ENCODE measurements at places on chromosomes 16 and 17.
A peak's percentile ranks its signal among the peaks of the same experiment; 100 is the strongest.

DNA sequence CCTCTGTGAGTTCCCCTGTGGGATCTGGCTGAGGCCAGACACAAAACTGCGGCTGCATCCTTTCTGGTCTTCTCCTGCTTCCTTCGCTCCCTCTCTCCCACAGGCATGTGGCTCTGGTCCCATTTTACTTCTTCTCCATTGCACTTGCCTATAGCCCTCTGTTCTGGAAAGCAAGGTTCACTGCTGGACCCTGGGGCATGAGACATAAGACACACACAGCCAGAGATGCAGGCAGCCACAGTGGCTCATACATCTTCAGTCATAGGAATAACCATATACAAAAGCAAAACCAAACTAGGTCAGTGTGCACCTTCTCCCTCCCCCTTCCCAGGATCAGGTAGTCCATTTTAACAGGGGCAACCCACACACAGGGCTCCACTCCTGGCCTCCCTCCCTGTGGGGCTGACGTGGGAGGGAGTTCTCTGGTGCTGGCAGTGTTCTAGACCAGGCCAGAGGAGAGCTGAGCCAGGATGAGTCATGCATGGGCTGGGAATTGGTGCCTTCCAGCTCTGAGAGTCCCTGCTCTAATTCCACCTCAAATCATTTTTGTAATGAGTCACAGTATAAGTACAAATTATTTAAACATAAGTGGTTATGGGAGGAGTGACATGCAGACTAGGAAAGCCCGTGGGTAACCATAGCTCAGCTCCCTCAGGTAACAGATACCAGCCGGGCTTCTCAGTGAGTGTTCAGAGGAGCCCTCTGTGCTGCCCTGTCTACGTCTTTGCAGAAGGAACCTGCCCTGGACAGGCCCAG, 58.0 kb downstream of the ASIC2 start:
- peak; percentile 94 for DNase-seq

GRCh38 chr17:34675605-34676004, 96.2 kb downstream of the TMEM132E start:
- no peak for DNase-seq

DNA sequence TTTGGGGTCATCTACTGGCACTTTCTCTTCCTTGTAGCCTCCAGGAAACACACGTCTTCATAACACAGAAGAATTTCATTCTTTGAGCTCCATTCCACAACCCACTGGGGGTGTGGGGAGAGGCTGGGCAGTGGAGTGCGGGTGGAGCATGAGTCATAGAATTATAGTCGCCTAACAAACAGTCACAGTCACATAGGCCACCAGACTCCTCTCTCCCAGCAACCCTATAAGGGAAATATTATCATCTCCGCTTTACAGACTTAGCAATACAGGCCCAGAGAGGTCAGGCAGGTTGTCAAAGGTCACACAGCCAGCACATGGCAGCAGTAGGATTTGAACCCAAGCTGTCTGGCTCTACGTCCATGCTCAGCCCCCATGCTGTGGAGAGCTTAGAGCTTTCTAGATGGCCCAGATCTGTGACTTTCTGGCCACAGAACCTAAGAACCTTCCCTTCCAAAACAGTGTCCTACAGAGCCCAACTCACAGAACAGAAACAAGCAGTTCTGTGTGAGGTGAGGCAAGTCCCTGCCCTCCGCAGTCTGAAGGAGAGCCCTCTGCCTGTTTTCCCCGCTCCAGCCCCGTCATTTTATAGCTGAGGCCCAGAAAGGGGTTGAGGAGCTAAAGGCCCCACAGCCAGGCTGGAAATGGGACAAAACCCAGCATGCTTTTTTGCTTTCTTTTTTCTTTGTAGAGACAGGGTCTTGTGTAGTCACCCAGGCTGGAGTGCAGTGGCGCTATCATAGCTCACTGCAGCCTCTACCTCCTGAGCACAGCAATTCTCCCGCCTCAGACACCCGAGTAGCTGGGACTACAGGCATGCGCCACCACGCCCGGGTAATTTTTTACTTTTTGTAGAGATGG, 10.7 kb upstream of the LITAF start:
- DNase-seq = peak; percentile 78

GRCh38 chr17:1206026-1206777, 26.4 kb upstream of the ABR start:
- no peak for DNase-seq

GRCh38 chr16:53090591-53091411, 36.0 kb downstream of the CHD9 start:
- peak; percentile 86 for DNase-seq

DNA sequence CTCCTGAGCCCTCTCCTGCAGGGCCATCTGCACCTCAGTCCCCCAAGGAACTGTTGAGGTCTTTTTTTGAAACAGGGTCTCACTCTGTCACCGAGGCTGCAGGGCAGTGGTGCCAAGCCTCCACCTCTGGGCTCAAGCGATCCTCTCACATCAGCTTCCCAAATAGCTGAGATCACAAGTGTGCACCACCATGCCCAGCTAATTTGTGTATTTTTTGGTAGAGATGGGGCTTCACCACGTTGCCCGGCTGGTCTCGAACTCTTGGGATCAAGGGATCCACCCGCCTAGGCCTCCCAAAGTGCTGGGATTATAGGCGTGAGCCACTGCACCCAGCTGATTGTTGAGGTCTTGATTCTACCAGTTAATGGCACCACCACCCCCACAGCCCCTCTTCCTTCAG, 27.9 kb upstream of the ENDOV start:
- no peak for DNase-seq

- no peak for DNase-seq
These were observed 75.1 kb upstream of the ENDOV start for GRCh38 chr17:80339731-80340456.

DNA sequence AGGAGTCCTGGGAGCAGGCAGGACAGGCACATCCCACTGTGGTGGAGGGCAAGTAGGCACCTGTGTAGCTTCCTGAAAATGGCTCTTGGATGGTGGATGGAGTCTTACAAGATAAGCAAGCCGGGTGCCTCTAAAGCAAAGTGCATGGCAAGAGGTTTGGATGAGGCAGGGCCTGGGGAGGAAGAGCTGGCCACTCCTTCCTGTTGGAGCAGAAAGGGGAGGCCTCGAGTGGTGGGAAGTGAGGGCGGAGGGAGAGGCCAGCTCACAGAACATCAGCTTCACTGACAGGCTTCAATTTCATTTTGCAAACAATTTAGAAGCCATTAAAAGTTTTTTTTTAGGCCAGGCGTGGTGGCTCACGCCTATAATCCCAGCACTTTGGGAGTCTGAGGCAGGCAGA, 31.0 kb downstream of the CD300A start:
- DNase-seq = no peak

DNA sequence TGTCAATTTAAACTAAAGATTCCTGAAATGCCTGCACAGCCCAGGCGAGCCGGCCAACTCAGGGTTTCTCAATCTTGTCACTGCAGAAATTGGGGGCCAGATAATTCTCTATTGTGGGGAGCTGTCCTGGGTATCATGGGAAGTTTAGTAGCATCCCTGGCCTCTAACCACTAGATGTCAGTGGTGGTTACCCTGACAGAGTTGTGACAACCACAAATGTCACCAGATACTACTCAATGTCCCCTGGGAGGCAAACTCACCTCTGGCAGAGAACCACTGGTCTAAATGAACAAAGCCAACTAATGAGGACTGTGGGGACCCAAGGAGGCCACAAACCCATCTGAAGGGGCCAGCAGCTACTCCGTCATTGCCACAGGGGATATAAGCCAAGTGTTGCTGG, 90.9 kb downstream of the MYH11 start:
- peak; percentile 21 for DNase-seq

- no peak for DNase-seq
These were observed 103.9 kb downstream of the SOCS1 start for GRCh38 chr16:11151885-11152629.

- DNase-seq = peak; percentile 39
These were observed 4.0 kb upstream of the FASN start for GRCh38 chr17:82101767-82102679.

DNA sequence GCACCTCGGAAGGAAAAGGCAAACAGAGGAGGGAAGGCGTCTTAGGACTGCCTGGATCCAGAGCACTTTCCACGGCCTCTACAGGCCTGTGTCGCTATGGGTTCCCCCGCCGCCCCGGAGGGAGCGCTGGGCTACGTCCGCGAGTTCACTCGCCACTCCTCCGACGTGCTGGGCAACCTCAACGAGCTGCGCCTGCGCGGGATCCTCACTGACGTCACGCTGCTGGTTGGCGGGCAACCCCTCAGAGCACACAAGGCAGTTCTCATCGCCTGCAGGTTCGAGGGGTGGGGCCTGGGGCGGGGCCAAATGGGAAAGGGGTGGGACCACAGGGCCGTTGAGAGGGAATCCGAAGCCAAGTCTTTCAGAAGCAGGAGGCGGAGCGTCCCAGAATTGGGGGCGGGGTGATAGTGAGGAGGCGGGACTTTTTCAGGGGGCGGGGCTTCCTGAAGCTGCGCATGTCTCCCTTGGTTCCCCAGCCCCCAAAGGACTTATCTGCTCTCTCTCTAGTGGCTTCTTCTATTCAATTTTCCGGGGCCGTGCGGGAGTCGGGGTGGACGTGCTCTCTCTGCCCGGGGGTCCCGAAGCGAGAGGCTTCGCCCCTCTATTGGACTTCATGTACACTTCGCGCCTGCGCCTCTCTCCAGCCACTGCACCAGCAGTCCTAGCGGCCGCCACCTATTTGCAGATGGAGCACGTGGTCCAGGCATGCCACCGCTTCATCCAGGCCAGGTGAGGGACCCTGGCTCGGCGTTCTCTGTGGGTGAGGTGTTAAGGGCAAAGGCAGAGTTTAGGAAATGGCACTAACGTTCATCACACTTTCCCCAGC, 939 bp downstream of the BCL6B start:
- DNase-seq = peak; percentile 82

DNA sequence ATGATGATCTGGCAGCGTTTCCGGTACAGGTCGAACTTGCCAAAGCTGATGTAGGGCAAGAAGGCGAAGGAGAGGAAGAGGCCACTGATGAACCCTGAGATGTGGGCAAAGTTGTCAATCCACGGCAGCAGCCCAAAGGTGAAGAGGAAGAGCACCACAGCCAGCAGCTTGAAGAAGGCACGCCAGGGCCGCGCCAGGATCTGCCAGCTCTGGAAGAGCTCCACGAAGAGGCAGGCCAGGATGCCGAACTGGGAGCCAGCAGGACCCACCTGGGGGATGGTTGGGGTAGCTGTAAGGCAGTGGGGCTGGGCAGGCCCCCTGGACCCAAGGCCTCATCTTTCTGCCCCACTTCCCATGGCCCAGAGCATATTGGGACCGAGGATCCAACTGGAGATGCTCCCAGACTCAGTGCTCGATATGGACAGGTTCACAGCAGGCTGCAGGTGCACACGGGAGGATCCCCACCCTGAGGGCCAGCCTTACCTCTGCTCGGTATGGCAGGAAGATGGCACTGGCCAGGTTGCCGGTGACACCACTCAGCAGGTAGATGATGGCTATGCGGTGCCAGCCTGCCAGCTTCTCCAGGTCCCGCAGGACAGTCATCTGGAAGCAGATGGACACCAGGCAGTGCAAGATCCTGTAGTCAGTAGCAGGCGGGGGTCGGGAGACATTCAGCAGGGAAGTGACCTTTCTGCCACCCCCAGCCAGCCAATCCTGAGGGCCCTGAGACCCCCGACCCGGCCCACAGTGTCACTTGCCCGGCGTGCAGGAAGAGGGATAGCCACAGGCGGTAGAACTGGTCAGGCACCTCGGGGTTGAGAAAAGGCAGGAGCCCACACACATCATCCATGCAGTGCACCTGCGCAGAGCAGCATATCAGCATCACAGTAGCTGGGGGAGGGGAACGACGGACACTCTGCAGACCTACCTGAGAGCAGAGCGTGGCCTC, 5.1 kb downstream of the SNRNP25 start:
- DNase-seq = no peak

GRCh38 chr17:30545024-30545423, 67.8 kb downstream of the GOSR1 start:
- no peak for DNase-seq

- no peak for DNase-seq
These were observed 53.2 kb upstream of the MRTFB start for GRCh38 chr16:14017886-14018285.

GRCh38 chr16:69169051-69169450, 17.9 kb upstream of the SNTB2 start:
- DNase-seq = no peak

GRCh38 chr17:51653878-51654277, 393.5 kb downstream of the UTP18 start:
- DNase-seq = no peak

- no peak for DNase-seq
These were observed 191.7 kb downstream of the IRF8 start for GRCh38 chr16:86090461-86091170.

GRCh38 chr17:40597156-40597555, 31.9 kb upstream of the CCR7 start:
- DNase-seq = no peak

- peak; percentile 55 for DNase-seq
These were observed 13.0 kb upstream of the NFATC3 start for GRCh38 chr16:68072038-68072695.

DNA sequence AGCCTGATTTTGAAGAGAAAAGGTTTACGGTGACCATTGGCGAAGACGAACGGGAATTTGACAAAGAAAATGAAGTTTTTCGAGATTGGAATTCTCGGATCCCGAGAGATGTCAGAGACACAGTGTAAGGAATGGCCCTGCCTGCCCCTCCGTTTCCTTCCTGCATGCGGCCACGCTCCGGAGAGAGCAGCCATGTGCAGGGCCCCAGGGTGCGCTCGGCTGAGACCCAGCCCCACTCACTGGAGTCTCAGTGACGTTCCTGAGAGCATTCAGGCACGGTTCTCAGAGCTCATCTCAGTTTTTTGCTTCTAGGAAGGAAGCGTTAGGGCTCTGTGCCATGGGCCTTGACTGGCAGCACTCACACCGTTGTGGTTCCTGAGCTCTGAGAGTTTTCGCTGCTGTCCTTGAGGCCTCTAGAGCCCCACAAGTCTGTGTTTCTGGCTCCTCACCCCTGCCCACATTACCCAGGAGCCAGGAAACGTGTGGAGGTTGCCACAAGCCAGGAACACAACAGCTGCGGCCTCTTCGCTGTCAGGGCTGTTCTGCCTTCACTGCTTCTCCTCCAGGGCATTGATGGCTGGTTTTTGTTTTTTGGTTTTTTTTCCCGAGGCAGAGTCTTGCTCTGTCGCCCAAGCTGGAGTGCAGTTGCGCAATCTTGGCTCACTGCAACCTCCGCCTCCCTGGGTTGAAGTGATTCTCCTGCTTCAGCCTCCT, 29.8 kb downstream of the ZC3H18 start:
- peak; percentile 11 for DNase-seq

GRCh38 chr17:1912146-1912545, 82.3 kb downstream of the RPA1 start:
- DNase-seq = no peak

DNA sequence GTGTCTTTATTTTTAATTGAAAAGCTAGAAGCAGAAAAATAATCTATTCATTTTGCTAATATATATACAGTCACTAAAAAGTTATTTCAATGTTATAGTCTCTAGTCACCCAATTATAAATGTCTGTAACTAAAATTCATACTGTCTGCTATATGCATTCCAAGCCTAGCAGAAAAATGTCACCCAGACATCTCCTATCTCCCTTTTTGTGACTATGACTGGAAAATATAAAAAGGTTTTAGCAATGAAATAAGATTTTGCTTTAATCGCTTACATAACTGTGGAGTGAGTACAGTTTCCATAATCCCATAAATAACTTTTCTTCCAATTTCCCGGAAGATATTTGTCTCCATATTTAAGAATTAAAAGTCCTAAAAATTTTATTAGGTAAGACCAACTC, 88.6 kb downstream of the BRIP1 start:
- no peak for DNase-seq

- peak; percentile 98 for DNase-seq
These were observed 11.5 kb downstream of the TAC4 start for GRCh38 chr17:49836111-49837030.
